ENCODE measurements at places on chromosomes 1 and 21.

DNA sequence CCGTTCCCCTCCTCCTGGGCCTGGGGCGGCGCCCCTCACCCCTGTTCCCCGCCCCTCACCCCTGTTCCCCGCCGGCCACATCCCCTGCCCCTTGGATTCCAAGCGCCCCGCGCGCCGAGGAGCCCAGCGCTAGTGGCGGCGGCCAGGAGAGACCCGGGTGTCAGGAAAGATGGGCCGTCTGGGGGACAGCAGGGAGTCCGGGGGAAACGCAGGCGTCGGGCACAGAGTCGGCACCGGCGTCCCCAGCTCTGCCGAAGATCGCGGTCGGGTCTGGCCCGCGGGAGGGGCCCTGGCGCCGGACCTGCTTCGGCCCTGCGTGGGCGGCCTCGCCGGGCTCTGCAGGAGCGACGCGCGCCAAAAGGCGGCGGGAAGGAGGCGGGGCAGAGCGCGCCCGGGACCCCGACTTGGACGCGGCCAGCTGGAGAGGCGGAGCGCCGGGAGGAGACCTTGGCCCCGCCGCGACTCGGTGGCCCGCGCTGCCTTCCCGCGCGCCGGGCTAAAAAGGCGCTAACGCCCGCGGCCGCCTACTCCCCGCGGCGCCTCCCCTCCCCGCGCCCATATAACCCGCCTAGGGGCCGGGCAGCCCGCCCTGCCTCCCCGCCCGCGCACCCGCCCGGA is at the start of gene TP73:
TSS of gene TP73 (plus strand) at position 587 of the 618 bp plus-strand sequence. CDS start 29,850 bp downstream, outside the sequence.
- no peak for DNase-seq

- no peak for DNase-seq
These were observed 37.3 kb downstream of the RGL1 start for GRCh38 chr1:183841950-183842794.

- DNase-seq: no peak
These were observed 82.4 kb upstream of the C21orf91 start for GRCh38 chr21:17901458-17902079.

DNA sequence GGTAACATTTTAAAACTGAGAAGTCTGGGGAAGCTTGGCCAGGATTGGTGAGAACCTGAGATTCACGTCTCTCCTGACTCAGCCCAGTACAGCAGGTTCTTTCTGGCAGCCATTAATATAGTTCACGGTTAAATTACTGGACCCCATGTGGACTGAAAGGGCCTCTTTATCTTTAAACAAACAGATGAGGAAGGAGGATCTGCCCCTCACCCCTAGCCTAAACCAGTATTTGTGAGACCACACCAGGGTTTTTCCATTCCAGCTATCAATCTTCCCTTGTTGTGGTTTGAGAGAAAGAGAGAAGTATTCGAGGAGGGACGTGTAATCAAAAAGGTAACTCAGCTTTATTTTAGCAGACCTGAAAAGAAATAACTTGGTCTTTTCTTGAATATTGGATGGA is 137.1 kb downstream of the PROX1 start:
- DNase-seq: no peak
